Kidney capillary endothelial cell (primary cell): ENCODE measurements at places on chromosomes 5 and 9.

DNA sequence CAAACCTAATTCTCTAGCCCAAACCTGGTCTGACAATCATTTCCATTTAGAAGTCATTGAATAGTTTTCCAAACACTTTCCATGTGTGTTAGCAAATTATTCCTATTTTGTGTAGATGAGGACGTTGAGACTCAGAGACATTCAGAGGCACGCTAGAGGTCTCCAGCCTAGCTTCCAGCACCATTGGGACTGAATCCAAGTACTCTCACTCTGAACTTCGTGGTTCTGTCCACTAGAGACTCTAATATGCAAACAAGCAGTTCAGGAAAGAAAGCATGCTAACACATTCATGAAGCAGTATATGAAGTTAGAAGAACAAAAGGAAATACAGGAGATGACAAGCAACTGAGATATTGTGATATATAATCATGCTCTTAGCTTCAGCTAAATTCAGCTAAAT is 354.8 kb downstream of the NTRK2 start:
- DNase-seq, result no peak

GRCh38 chr5:74594137-74595040 is 46.1 kb downstream of the ENC1 start:
- DNase-seq, result no peak

- no peak for DNase-seq
Observed at GRCh38 chr9:114216976-114217375, 61.6 kb downstream of the COL27A1 start.

DNA sequence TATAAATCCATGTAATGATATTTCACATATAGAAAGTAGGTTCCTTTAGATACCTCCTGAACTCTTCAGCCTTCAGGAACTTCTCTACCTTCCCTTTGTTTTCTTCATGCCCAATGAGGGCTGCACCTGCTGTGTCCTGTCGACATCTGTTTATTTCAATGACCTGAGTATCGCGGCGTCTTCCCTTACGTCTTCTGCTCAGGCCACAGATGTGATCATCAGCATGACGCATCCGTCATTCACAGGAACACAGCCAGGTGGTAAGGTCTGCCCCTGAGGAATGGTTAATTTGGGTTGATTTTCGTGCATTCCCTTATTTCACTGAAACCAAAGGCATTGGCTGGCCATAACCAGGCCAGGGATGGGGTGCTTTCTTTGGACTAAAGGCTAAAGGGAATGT is 217.1 kb downstream of the MED10 start:
- no peak for DNase-seq

DNA sequence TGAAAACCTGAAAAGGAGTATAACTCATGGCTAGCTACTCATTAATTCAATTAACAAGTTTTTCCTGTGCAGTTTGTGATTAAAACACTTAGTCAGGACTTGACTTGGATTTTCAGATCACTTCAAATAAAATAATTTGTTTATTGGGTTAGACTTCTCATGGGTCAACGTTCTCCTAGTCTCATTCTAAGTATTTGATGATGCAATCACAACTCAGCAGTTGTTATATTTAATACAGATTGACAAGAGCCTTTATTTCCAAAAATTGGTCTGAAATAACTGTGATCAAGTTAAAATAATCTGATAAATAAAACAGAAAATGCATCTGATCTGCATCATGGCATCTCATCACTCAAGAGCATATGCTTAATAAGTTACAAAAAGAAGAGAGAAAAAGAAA is 113.9 kb downstream of the FGF10 start:
- DNase-seq, result no peak

DNA sequence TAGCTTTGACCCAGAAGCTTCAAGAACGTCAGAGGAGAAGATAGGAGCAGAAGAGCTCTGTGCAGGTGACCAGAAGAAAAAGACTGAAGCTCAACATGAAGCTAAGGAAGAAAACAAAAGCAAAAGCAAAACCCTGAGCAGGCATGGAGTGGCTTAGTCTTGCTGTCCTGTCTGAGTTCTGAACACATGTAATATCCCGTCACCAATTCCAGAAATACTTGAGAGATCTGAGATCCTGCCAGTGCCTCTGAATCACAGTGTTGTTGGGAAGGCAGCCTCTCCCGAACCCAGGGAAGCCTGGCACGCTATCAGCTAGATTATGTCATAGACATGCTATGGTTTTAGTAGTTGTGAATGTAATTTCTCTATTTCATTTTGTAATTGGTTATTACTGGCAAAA is 235.7 kb downstream of the ICE1 start:
- DNase-seq, result no peak

- no peak for DNase-seq
Observed at GRCh38 chr9:336039-336438, 121.4 kb downstream of the DOCK8 start.

GRCh38 chr5:106152569-106152968 is 1518.2 kb downstream of the EFNA5 start:
- DNase-seq, result no peak

DNA sequence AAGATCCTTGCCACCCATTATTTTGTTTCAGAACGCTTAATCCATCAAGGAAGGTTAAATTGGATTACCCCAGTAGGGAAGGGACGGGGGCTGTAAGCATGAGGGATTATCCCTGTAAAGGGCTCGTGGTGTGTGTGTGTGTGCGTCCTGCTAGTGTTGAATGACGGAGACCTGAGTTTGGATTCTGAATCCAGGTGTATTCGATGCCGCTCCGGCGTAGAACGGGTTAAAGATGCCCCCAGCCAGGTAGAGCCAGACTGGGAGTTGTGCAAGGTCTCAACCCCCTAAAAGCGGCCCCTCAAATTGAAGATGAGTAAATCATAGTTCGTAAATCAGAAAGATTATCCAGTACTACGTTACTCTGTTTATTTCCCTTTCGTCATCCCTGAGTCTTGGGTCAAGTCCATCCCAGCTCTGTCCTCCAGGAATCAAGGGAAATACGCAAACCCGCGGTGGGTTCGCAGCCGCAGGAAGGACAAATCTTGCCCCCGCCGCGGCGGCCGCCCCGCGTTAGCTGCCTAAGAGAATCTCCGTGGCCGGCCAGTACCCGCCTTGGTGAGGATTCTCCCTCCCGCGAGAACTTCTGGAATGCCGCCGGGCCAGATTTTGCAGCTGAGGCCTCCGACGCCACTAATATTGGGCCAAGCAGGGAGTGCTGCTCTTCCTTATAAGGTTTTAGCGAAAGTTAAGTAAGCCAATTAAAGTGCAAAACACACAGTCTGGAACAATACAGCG is 586 bp upstream of the MTAP start:
- peak; percentile 53 for DNase-seq

- no peak for DNase-seq
Observed at GRCh38 chr5:72586788-72587530, 79.7 kb upstream of the ZNF366 start.
